Lung (tissue), 17 donors: ENCODE measurements at places on chromosomes 7 and 10.

DNA sequence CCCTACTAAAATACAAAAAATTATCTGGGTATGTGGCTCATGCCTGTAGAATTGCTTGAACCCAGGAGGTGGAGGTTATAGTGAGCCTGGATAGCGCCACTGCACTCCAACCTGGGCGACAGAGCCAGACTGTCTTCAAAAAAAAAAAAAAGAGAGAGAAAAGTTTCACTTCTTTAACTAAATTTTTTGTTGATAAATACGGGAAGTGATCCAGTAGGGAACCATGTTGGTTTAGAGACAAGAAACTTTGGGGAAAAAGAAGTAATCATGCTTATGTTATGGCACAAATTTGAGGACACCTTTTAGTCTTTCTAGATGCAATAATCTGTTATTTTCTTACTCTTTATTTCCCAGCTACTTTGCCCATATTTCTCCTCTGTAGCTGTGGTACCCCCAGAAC is 309.7 kb downstream of the TYW1 start:
- no peak for DNase-seq

GRCh38 chr7:24701261-24702235 is 55.7 kb downstream of the GSDME start:
- peak; percentile 17 for DNase-seq

GRCh38 chr7:158068853-158069252 is 518.8 kb downstream of the PTPRN2 start:
- DNase-seq = no peak

GRCh38 chr10:7211857-7212577 is 198.8 kb downstream of the SFMBT2 start:
- DNase-seq = no peak

DNA sequence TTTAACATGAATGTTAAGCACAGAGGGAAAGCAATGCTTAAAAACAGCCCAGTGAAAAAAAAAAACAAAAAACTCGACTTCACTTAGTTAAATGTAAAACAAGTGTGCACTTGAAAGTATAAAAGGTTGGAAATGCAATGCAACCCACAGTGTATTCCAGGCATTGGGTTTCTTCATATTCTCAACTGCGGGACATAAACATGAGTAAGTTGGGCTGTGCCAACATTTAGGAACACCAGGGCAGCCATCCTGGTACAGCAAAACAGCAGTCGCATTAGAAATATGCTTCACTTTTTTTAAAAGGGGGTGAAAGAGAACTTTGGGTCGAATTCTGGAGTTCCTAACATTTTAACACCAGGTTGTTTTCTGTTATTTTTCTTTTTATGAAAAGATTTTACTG is 937 bp downstream of the STEAP1 start:
- DNase-seq = no peak

DNA sequence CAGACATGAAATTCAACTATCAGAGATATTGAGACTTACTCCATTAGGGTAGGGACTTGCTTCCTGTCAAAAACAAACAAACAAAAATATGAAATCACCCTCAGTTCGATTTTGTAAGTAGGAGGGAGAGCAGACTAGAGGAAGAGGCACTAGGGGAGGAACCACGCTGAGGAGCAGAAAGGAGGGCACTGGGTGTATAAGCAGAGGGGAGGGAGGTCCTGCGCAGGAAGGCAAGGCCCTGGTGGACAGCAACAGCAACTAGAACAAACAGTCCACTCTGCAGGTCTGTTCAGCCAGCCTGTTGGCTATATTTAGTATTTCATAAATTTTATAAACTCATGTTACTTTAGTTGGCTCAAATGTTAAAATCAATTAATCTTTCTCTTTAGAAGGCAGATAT is 937.1 kb upstream of the C7orf33 start:
- no peak for DNase-seq

DNA sequence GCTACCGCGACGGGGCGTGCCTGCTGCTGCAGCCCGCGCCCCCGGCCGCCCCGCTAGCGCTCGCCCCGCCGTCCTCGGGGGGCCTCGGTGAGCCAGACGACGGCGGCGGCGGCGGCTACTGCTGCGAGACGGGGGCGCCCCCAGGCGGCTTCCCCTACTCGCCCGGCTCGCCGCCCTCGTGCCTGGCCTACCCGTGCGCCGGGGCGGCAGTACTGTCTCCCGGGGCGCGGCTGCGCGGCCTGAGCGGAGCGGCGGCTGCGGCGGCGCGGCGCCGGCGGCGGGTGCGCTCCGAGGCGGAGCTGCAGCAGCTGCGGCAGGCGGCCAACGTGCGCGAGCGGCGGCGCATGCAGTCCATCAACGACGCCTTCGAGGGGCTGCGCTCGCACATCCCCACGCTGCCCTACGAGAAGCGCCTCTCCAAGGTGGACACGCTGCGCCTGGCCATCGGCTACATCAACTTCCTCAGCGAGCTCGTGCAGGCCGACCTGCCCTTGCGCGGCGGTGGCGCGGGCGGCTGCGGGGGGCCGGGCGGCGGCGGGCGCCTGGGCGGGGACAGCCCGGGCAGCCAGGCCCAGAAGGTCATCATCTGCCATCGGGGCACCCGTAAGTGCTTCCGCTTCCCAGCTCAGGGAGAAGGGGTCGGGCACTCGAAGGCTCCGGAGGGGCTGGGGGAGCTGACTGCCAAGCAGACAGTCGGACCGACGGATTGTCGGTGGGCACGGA is 761 bp downstream of the PTF1A start:
- DNase-seq = peak; percentile 74

DNA sequence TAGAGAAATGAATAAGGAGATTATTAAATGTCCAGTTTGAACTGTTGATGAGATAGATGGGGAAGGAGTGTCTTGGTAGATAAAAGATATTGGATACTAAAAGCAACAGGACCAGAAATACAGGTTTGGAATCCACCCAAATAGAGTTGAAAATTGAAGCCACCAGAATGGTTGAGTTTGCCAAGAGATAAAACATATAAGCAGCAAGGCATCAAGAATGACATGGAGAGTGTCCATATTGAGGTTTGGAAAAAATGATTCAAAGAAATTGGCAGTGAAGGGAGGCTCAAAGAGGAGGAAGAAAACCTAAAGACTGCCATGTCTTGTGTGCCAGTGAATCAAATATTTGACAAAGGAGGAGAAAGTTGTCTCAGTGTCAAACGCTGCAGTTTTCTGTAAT is 24.2 kb downstream of the CFAP69 start:
- DNase-seq = no peak

- DNase-seq = no peak
Observed at GRCh38 chr7:88771417-88771816, 11.9 kb downstream of the ZNF804B start.

- no peak for DNase-seq
Observed at GRCh38 chr7:74093671-74094223, 10.1 kb downstream of the LIMK1 start.

DNA sequence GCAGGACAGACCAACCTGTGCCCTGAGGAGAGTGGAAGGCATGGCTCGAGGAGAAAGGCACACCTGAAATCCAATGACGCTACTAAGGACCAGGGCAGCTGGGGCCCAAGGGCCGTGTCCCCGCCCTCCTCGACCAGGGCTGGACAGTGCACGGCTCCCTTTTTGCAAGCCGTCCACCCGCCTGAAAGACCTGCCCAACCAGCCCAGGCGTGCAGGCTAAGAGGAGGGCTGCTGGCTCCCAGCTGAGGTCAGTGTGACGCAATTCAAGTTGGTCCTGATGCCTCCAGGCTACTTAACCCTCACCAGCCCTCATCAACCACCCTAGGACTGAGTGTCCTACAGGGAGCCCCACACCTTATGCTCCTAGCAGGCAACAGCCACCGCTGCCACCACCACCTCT is 69.3 kb downstream of the DLG5 start:
- peak; percentile 29 for DNase-seq

DNA sequence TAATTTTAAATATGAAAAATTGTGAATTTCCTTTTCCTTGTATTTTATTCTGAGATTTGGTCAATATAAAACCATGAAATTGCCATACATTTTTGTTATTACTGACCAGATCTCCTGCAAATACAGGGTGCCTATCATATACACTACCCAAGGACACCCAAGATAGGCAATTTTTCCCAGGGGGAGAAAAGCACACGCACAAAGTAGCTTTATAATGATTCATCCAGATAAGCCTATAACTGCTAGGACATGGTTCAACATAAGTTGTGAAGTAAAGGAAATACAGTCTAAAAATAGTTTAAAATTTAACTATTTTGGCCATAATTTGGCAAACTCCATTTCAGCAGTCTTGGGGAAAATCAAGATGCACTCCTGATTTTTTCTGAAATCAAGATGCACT is 4.8 kb downstream of the RUFY2 start:
- DNase-seq = no peak

- no peak for DNase-seq
Observed at GRCh38 chr10:78529262-78529661, 495.6 kb downstream of the RPS24 start.

GRCh38 chr10:93758891-93759410 is 1.2 kb downstream of the LGI1 start:
- DNase-seq = no peak

- no peak for DNase-seq
Observed at GRCh38 chr10:109913306-109913892, 9.9 kb downstream of the XPNPEP1 start.

DNA sequence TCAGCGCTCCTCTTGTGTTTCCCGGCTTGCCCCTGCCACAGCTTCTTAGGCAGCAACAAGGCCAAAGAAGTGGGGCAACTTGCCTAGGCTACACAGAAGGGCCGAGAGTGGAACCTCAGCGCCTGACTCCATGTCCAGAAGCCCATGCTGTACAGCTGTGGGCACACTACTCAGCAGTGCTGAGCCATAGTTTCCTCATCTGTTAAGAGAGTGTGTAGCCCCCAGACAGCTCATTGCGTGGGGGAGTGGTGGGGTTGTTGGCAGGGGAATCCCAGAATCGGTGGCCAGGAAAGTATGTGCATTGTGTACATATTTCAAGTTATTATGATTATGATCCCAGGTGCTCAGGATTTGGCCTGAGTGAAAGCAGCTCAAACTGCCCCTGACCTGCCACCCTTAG is 96.2 kb downstream of the CDH23 start:
- no peak for DNase-seq

DNA sequence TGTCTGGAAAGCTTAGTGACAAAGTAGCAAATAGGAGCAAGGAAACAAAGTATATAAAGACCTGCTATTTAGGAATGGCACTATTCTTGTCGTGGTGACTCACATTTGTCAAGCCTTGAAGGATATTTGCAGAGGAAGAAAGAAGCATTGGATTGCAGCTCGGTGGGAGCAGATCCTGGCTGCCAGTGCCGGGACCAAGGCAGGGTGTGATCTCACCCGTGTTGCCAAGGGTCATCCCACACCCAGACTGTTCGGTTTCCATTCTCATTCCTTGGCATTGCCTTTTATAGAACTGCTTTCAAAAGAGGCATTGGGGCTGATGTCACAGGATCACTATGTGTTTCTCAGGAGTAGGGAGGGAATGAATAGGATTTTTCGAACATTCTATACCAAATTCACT is 176.2 kb downstream of the GALNT17 start:
- peak; percentile 58 for DNase-seq

DNA sequence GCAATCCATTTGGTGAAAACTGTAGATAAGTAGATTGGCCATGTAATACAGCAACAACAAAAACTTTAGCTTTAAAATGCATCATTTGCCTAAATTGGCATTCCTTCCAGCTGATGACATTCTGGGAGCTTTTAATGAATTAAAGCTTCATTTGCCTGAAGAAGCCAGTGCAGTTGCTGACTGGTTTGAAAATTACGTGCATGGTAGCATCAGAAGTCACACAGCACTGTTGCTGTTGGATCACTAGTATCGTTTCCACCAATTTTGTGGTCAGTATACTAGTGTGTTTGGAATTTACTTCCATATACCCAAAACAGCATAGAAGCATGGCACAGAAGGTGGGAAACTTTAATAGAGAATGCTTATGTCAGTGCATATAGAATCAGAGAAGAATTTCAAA is 194.9 kb downstream of the ETV1 start:
- no peak for DNase-seq

DNA sequence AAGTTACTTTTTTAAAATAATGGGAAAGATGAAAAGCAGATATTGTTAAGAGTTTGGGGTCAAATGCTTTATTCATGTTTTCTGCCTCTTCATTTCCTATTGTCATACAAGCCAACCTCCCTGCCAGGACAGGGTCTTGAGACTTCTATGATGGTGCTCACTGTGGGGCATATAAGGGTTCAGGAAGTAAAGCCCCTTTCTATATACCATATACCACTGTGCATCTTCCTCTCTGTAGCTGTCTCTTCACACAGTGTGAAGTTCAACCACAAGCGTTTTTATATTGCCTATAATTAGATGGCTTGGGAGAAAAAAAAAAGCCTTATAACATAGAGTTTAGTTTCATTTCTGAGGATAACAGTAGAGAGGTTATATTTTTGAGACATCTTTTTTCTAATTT is 389.8 kb upstream of the SORCS1 start:
- DNase-seq = no peak
